ENCODE measurements at places on chromosomes 5 and 9. TPM values are rescaled to one million over a fixed set of nuclear protein-coding genes. Genes with fewer than 3 reads are reported as not detected.

Gene FAM13B
- 31.4 TPM for total RNA-seq

Gene MCTP1
- total RNA-seq, result not detected

Gene IL5
- total RNA-seq, result 20.0 TPM

Gene KIF12
- not detected for total RNA-seq

Gene SPATA6L
- total RNA-seq, result 0.73 TPM

Gene C5orf58
- not detected for total RNA-seq

Gene PCDHA6
- not detected for total RNA-seq

Gene JAKMIP2
- total RNA-seq, result 5.2 TPM

Gene TEX48
- 0.73 TPM for total RNA-seq

Gene PDCD1LG2
- 1.5 TPM for total RNA-seq

Gene RNF180
- total RNA-seq, result not detected

Gene RBM18
- 24.4 TPM for total RNA-seq

Gene CCL27
- not detected for total RNA-seq

Gene SHOC1
- total RNA-seq, result not detected

Gene RPL12
- 1,331 TPM for total RNA-seq

Gene LCP2
- total RNA-seq, result 419 TPM

Gene DMRT3
- not detected for total RNA-seq

Gene PCDHB13
- not detected for total RNA-seq

Gene GDF9
- total RNA-seq, result 0.67 TPM

Gene SCAI
- total RNA-seq, result 13.7 TPM

Gene RETREG1
- total RNA-seq, result 18.1 TPM

Gene MARVELD2
- 0.26 TPM for total RNA-seq

Gene PCDHGA12
- 0.07 TPM for total RNA-seq

Gene FAM200C
- 0.88 TPM for total RNA-seq

Gene GPX8
- total RNA-seq, result not detected

Gene CDX1
- total RNA-seq, result not detected

Gene S100Z
- 0.42 TPM for total RNA-seq

Gene CCL21
- total RNA-seq, result not detected

Gene RGMB
- 1.3 TPM for total RNA-seq

Gene TMEFF1
- total RNA-seq, result 0.49 TPM

Gene SHISAL2B
- not detected for total RNA-seq

Gene NR5A1
- total RNA-seq, result not detected

Gene PTGDS
- total RNA-seq, result 1.2 TPM

Gene DMRT2
- not detected for total RNA-seq

Gene IFNK
- total RNA-seq, result not detected

Gene MAMDC4
- 13.4 TPM for total RNA-seq

Gene HTR1A
- total RNA-seq, result not detected

Gene TUSC1
- total RNA-seq, result not detected

Gene RUSC2
- total RNA-seq, result 0.99 TPM

Gene GARNL3
- total RNA-seq, result 4.3 TPM
